ENCODE measurements at places on chromosomes 13 and 19.

DNA sequence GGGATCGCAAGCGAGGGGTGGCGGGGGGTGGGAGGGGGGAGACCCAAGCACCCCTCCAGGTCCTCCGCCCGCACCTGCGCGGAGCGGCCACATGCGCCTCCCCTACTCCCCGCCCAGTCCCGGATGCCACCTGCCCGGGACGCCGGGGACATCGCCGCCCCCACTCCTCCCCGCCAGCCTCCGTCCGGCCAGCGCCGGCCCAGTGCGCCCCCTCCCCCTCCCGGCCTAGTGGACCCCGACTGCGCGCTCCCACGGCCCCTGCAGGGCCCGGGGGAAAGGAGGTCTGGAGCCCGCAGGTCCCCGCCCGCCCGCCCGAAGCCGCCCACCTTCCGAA, 263 bp downstream of the RHPN2 start:
- peak; percentile 30 for DNase-seq

DNA sequence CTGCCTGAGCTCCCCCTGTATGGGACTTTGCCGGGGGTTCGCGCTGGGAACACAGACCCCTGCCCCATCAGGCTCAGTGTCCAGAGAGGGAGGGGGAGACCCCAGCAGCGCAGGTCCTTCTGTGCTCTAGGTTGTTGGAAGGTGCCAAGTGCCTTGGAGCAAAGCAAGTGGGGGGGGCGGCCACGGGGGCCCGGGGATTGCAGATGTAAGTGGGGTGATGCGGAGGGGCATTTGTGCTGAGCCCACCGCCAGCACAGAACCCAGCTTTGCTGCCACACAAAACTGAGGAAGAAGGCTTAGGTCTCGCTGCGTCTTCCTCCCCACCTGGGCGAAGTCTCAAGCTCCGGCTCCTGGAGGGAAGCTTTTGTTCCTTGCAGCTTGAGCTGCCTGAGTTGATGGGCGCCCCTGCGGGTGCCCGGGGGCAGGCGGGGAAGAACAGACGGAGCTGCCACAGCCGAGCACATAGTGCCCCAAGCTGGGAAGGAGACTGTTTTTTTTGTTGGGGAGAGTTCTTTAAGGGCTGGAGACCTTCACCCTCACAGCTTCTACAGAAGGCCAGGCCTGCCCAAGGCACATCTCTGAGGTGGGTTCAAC, 1.5 kb upstream of the NTN5 start:
- no peak for DNase-seq

DNA sequence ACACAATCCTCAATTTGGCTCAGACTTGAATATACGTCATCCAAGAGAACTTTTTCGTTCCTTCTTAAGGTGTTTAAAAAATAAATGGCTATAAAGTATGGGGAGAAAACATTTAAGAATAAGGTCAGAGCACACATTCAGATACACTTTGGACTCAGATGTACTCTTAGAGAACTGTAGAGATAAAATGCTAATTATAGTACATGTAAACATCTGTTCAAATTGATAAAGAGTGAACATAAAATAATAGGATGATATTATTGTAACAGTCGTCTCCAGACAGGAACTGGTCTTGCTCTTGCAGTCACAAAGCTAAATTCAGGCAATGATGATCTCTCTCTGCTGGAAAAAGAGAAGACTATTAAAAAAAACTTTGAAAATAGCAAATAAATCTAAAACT, 91.4 kb downstream of the RBM26 start:
- no peak for DNase-seq

- DNase-seq, result peak; percentile 32
Observed at GRCh38 chr19:52190487-52191293, 838 bp downstream of the PPP2R1A start.

DNA sequence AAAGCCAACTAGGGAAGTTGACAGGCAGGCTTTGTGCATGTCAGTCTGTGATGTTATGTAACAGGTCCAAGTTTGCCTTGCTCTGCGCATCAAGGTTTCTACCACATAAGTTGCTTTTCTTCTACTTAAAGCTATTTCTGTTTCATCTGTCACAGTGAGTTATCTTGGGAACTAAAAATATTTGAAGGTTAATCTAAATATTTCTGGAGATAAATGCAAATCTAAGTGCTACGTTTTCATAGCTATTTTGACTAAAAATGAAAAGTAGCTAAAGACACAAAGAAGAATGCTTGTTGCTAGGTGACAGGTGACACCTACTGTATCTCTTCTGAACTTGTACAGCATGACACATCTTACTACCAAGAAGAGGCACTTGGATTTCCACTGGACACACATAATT, 135.6 kb downstream of the KLF12 start:
- DNase-seq, result no peak

DNA sequence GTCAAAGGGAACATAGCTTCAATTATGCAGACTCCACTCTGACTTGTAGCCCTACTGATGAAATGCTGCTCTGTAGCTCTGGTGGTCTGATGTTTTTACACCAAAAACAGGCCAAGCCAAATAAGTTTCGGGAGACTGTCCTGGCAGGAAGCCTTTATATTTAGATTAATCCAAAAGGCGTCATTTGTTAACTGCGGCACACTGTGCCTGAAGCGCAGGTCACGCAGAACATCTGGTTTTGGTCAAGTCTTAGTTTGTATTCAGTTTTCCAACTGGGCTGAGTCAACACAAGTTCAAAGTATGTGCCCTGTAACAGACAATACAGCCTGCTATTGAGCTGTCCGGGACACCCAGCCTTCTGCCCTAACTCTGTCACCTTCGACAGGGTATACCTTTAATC, 154.6 kb upstream of the IPO5 start:
- DNase-seq, result no peak

DNA sequence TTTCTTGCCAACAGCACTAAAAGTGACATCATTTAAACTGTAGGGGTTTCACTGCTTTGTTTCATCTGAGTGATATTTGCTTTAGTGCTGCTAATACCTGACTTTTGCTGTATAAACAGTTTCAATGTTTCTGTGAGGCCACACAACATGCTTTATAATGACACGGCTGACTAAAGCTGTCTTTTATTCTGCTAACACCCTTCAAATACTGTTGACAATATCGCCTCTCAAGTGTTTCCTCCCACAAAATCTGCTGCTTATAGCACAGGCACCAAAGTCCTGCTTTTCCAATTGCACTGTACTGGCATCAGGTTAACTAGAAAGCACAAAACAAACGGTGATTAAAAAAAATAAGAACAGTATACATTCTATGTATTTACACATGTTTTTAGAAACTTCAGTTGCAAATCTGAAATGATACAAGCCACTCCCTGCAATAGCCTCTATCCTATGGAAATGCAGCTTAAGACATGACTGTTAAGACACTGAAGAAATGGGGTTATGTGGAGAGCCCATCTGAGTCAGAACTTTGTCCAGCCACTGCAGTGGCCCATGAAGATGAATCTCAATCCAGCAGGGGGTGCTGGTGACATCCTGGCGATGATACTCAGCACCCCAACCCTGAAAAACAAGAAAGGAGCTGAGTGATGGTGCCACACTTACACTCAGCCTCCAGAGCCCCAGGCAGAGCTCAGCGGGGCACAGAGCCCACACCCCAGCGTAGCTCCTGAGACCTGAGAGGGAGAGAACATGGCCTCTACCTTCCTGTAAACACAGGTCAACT, 29.4 kb downstream of the RFXAP start:
- DNase-seq, result no peak

DNA sequence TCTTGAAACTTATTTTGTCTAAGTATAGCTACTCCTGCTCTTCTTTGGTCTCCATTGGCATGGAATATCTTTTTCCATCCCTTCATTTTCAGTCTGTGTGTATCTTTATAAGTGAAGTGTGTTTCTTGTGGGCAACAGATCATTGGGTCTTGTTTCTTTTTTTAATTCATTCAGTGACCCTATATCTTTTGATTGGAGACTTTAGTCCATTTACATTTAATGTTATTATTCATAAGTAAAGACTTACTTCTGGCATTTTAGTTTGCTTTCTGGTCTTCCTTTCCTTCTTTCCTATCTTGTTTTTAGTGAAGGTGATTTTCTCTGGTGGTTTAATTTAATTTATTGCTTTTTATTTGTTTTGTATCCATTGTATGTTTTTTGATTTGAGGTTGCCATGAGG, 19.8 kb downstream of the CD70 start:
- no peak for DNase-seq

DNA sequence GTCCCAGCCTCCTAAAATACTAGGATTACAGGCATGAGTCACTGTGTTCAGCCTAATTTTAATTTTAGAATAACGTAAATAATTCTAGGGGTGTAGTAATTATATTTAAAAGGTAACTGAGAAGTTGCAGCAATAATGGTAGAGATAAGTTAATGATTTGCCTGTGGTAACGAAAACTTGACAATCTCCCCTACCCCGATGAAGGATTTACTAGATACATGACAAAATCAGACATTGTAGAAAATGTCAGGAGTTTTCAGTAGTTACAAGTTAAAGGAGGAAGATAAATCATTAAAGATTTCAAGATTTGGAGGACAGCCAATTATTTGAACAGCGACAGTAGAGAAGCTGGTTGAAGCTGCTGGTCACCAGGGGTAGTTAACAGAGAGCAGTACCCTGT, 652.2 kb upstream of the PCDH20 start:
- DNase-seq, result no peak

DNA sequence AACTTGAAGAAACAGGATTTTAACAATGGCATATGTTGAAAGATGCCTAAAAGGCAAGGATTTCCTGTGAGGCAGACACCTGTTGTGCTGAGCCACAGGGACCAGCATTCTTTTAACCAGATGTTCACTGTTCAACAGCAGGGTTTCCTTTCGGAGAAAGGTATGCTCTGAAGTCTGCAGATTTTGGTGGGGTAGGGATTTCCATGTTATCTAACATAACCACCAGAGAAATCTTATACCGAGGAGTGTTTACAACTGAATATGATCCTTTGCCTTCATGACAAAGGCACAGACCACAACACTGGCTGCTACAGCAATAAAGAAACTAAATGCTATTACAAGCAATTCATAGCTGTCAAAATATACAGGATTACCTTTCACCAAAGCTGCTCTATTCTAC, 48.1 kb downstream of the MPHOSPH8 start:
- DNase-seq, result no peak

GRCh38 chr19:28980236-28980868, 232.6 kb downstream of the UQCRFS1 start:
- DNase-seq, result peak; percentile 17

DNA sequence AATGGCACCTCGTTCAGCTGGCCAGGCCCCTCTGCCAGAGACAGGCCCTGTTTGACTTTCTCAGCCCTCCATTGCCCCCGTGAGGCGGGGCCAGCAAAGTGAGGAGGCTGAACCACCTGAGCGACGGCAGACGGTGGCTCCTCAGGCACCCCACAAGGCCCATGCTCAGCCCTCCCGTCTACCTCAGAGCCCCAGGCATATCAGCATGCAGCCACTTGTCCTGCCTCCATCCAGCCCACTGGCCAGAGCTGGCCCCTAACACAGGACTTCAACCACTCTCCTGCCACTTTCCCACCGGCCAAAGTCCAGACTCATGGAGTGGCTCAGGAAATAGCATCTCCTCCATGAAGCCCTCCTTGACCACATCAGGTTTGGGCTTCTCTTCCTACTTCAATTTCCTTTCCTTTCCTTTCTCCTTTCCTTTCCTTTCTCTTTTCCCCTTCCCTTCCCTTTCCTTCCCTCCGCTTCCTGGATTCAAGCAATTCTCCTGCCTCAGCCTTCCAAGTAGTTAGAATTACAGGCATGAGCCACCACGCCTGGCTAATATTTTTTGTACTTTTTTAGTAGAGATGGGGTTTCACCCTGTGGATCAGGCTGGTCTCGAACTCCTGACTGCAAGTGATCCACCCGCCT, 9.3 kb downstream of the SLC7A10 start:
- no peak for DNase-seq

DNA sequence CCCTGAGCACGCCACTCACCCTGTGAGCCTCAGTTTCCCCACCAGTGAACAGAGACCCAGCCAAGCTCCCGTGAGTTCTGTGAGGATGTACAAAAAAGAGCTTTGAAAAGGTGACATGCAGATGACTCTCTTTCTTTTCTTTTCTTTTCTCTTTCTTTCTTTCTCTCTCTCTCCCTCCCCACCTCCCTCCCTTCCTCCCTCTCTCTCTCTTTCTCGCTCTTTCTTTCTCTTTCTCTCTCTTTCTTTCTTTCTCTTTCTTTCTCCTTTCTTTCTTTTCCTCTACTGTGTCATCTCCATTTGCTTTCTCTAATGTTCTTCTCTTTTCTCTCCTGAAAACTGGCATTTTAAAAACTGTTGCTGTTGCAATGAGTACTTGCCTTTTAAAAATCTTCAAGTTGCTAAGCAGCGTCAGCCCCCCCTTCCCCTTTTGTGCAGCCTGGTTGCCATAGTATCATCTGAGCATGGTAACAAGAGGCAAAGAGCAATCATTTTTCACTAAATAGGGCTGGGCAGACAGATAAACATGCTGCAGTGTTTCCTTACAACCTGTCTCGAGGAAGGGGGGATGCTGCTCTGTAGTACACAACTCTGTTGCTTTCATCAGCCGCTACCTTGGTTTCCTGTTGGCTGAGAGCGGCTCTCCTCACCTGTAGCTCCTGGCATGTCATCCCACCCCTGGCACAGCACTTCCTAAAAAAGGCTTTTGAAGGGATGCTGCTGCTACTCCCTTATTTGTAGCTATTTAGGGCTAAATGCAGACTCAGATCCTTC, 108.7 kb upstream of the MBNL2 start:
- DNase-seq, result no peak

GRCh38 chr19:2329501-2329916, 1.0 kb downstream of the SPPL2B start:
- no peak for DNase-seq

DNA sequence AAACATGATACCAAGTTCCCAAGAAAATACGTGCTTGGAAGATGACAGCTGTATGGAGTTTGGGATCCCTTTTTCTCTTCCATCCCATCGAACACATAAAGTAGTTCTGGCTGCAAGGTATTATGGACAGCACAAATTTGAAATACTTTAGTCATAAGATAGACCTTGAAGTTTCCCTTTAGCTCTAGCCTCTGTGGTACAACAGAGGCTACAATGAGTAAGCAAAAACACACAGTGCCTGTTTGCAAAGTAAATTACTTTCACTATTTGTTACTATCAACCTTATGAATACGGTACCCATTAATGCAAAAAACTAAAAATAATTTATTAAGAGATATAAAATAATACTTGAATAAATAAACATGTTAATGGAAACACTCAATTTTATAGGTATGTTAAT, 21.0 kb upstream of the LRCH1 start:
- DNase-seq, result no peak

GRCh38 chr19:33231511-33231910, 5.9 kb upstream of the SLC7A10 start:
- no peak for DNase-seq

GRCh38 chr13:102965802-102966201, 100.4 kb downstream of the SLC10A2 start:
- DNase-seq, result no peak

All from ACHN (cell line).